ENCODE measurements at places on chromosomes 13 and 19.

DNA sequence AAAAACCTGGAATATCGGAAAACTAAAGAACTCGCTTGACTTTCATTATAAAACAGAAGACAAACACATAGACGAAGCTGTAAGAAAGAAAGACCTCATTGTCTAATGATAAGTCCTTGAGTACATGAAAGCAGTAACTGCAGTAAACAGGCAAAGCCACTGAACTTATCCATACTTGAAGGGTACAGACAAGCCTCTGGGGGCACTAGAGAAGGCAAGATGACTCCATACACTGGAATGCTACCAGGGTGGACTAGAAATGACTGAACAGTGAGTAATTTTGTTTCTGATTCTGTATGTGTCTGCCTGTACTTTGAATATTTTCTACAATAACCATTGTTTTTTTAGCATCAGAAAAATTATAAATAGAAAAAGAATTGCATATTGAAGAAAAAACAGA lies 507.9 kb downstream of the UQCRFS1 start:
- DNase-seq, result no peak

GRCh38 chr13:19864746-19865309 lies 1.4 kb upstream of the ZMYM5 start:
- DNase-seq, result peak; percentile 39

- DNase-seq, result no peak
Observed at GRCh38 chr19:36819130-36819630, 19.0 kb downstream of the ZNF790 start.

DNA sequence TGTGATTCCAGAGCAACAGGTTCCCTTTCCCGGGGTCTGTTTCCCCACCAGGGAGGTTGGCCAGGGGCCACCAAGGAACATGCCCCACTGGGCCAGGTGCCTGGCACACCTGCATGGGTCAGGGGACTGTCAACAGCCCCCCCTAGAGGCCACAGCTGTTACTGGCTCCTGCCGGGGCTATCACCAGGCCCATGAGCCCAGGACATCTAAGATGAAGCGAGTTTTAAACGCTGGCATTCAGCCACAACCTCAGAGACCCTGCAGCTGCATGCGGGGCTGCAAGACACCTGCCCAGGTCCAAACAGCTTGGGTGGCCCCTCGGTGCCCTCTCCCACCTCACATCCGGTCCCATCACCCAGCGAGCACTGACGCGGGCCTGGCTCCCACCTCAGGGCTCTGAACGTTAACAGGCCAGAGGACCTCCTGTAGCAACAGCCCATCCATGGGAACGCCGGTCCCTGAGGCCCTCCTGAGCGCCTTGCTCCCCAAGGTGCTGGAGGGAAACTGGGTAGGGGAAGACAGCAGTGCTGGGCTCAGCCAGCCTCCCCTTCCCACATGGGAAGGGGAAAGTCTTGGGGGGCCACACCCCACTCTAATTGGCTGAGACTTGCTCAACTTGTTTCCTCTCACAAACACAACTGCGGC lies 12.0 kb downstream of the KHSRP start:
- DNase-seq, result no peak

DNA sequence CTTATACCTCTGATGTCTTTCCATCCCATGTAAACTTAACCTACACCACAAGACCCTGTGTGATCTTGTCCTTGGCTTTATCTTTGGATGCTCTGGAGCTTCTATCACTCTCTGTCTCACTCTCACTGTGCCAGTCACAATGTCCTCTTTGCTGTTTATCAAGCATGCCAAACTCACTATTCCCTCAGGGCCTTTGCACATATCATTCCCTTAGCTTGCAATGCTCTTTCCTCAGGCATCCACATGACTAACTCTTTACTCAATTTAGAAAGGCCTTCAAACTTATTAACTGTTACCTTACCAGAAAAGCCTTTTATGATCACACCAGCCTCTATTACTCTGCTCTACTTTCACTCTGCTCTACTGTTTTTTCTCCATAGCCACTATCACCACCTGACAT lies 354.1 kb downstream of the RFC3 start:
- no peak for DNase-seq

- no peak for DNase-seq
Observed at GRCh38 chr13:44107357-44108121, 227.8 kb downstream of the LACC1 start.

- peak; percentile 99 for DNase-seq
Observed at GRCh38 chr19:17309198-17309964, at the start of gene DDA1. Gene DDA1, plus strand, starts transcription at chr19:17309563. Its CDS starts 92 bp downstream, at chr19:17309655.

- no peak for DNase-seq
Observed at GRCh38 chr13:28322256-28322905, 172.5 kb downstream of the FLT1 start.

DNA sequence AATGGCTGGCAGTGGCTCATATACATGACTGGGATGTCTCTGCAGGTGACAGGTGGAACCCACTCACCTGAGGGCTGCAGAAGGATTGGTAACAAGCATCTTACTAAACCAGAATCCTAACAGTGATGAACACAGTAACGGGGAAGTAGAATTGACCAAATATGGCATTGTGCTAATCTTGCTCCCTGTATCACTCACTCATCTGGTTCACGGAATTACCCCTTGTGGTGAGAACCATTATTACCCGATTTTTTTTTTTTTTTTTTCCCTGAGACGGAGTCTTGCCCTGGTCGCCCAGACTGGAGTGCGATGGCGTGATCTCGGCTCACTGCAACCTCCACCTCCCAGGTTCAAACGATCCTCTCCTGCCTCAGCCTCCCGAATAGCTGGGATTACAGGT lies 69.5 kb downstream of the PTPRS start:
- DNase-seq, result no peak

DNA sequence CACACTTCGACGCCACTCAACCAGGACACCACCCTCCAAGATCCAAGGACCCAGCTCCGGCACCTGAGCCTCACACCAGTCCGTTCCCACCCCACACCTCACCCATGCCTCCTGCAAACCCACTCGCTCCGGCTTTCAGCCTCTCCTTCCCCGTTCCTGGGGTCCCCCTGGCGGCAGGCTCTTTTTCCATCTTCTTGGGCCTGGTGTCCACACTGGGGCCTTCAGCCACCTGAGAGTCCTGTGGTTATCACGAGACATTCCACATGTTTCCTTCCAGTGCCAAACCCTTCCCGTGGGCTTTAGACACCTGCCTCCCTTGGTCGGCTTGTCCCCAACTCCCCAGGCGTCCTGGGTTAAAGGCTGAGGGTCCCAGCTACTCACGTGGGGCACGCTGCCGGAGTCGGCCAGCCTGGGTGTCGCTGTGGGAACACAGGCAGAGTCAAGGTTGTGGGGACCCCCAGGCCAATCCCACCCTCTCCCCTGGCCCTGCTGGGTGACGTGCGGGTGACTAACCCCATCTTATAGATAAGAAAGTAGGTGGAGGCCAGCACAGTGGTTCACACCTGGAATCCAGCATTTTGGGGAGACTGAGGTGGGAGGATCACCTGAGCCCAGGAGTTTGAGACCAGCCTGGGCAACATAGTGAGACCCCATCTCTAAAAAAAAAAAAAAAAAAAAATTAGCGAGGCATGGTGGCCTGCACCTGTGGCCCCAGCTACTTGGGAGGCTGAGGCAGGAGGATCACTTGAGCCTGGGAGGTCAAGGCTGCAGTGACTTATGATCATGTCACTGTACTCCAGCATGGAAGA lies 1.9 kb downstream of the JSRP1 start:
- DNase-seq, result no peak

- no peak for DNase-seq
Observed at GRCh38 chr13:75226733-75227435, 255.1 kb downstream of the TBC1D4 start.

DNA sequence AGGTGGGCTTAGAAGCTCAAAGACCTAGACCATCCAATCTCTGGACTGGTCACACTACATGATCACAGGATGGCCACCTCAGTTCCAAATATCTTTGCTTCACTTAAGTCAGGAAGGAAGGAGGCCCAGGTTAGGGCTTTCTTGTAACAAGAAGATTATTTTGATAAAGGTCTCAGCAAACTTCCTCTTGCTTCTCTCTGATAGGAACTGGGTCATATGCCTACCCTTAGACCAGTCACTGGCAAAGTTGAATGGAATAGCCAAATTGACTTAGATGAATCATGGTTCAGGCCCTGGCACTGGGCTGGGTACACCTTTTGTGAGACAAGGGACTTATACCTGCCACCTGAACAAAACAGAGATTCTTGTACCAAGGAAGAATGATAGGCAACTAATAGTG lies 11.0 kb downstream of the FRY start:
- no peak for DNase-seq

DNA sequence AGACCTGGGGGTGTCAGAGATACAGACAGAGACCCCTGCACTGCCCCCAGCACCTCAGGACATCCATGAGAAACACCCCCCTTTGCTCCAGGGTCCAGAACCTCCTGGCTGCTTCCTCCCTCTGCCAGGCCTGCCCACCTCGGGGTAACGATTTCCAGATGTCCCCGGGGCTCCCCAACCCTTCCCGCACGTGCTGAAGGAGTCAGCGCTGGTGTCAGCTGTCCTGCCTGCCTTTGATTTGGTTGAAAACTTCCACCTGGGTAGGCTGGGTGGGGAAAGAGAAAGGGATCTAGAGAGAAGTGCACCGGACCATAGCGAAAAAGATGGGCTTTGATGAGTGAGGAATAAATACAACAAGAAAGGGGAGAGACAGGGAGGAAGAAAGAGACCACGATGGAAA lies 1.5 kb upstream of the CGB7 start:
- no peak for DNase-seq

- DNase-seq, result no peak
Observed at GRCh38 chr19:38888876-38889275, 10.5 kb downstream of the SIRT2 start.

DNA sequence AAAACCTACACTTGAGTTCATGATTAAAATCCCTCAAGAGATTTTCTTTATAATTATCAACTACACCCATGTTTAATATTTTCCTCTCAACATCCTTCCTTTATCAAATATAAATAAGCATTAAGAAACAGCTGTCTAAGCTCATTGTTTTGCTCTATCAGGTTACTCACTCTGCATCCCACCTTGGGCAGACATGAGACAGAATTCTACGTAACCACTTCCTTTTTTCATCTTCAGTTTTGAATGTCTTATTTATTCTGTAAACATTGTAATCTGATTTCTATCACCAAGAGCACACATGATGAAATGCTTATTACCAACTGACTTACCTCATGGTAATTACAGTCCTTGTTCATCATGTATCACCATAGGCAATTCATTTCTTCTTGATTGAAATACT lies 1256.6 kb upstream of the ATXN8OS start:
- no peak for DNase-seq

GRCh38 chr13:105991622-105992277 lies 543.7 kb downstream of the EFNB2 start:
- DNase-seq, result no peak

GRCh38 chr13:93039131-93039530 lies 187.5 kb upstream of the GPC6 start:
- DNase-seq, result no peak

GRCh38 chr13:40540328-40541044 lies 126.0 kb downstream of the FOXO1 start:
- no peak for DNase-seq

DNA sequence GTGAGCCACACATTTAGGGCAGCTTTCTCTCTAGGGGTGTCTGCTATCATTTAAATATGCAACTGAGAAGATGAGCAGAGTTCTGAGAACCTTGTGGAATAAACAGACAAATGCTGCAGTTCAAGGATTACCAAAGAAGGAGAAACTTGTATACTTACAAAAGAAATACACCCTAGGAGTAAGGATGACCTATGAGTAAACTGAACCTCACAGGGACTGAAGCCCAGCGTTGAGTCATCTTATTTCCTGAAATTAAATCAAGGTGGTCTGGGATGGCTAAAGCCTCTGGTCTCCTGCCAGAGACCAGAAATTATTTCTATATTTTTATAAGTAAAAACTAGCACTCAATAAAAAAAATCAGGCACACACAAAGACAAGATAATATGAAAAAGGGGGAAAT lies 40.1 kb downstream of the FAM216B start:
- no peak for DNase-seq

Measured in stimulated activated CD8-positive, alpha-beta memory T cell treated with anti-CD3 and anti-CD28 coated beads, Interleukin-2, amount 100 ng/mL, for 1 hour (primary cell).